Naive thymus-derived CD8-positive, alpha-beta T cell (primary cell): ENCODE measurements at places on chromosomes 5 and 9. TPM values are rescaled to one million over a fixed set of nuclear protein-coding genes. Genes with fewer than 3 reads are reported as not detected.
A peak's percentile ranks its signal among the peaks of the same experiment; 100 is the strongest.

- no peak for DNase-seq
Measured at GRCh38 chr9:111274737-111275136, 55.3 kb downstream of the OR2K2 start.

DNA sequence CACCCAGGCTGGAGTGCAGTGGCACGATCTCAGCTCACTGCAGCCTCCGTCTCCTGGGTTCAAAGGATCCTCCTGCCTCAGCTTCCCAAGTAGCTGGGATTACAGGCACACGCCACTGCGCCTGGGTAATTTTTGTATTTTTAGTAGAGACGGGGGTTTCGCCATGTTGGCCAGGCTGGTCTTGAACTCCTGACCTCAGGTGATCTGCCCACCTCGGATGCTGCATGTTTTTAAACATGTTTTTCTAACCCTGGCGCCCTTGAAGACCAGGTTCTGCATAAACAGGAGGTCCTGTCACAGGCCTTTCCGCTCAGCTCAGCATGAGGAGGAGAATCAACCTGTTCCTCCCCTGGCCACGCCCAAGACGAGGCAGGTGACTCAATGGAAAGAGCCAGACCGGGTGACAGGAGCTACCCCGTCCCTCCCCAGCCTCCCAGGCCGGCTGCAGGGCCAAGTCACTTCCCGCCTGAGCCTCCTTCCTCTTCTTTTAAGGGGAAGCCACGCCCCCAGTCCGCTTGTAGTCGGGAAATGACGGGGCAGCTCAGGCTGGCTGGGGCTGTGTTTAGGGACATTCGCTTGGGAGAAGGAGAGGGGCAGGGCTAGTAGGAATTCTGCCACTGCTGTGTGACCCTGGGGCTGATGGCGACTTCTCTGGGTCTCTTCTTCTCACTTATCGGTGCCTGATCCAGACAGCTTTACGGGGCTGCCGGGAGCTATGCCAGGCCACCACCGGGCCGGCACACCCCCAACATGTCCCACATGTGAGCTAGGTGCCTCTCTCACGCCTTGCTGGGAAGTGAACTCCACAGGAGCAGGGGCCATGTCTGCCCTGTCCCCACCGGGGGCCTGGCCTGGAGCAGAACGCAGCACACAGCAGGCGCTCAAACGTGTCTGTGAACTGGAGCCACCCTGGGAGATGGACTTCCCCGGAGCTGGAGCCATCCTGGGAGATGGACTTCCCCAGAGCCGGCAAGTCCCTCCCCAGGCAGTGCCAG is 6.1 kb downstream of the NOTCH1 start:
- peak; percentile 84 for DNase-seq

DNA sequence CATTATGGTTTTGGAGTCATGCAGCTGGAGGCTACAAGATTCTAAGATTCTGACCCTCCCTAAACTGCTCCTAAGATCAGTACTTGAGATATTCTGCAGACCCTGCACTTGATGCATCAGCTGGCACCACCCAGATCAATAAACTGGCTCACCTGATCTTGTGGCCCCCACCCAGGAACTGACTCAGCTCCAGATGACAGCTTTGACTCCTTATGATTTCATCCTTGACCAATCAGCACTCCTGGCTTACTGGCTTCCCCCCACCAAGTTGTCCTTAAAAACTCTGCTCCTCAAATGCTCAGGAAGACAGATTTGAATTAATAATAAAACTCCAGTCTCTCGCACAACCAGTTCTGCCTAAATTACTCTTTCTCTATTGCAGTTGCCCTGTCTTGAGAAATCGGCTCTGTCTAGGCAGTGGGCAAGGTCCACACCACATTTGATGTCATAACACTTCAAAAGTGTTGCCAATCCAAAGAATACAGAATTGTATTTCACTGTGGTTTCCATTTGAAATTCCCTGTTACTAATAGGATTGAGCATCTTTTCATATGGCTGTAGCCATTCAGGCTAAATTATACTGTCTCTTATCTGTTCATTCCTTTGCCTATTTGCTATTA is 14.8 kb upstream of the SLC30A5 start:
- no peak for DNase-seq

DNA sequence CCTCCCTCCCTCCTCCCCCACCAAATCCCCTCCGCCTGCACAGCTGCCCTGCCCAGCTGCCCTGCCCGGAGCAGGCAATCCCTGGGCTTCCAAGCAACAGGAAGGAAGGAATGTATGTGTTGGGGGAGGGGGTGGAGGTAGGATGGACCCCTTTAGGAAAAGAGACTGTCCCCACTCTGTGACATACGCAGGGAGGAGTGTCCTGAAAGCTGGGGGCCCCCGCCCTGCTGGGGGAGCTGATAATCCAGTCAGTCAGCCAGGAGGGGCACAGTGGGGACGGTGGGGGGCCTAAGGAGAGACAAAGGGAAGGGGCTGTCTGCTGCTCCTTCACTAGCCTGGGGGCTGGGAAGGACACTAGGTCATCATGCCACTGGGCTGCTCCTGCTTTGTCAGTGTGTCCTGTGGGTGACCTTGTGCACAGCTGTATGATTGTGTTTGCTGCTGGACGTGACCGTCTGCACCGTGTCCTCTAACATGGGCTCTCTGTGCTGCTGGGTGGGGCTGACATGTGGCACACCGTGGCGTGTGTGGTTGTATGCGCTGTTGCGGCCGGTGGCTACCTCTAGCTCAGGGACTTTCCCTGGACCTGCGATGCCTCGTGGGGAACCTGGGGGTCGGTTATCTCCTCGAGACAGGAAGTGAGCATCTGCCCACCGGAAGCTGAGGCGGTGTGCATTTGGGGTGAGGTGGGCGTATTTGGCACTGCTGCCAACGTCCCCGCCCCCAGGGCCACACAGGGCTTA is 3.0 kb downstream of the N4BP3 start:
- DNase-seq: peak; percentile 69

GRCh38 chr5:12385095-12385494 is 480.8 kb upstream of the CTNND2 start:
- DNase-seq: no peak

DNA sequence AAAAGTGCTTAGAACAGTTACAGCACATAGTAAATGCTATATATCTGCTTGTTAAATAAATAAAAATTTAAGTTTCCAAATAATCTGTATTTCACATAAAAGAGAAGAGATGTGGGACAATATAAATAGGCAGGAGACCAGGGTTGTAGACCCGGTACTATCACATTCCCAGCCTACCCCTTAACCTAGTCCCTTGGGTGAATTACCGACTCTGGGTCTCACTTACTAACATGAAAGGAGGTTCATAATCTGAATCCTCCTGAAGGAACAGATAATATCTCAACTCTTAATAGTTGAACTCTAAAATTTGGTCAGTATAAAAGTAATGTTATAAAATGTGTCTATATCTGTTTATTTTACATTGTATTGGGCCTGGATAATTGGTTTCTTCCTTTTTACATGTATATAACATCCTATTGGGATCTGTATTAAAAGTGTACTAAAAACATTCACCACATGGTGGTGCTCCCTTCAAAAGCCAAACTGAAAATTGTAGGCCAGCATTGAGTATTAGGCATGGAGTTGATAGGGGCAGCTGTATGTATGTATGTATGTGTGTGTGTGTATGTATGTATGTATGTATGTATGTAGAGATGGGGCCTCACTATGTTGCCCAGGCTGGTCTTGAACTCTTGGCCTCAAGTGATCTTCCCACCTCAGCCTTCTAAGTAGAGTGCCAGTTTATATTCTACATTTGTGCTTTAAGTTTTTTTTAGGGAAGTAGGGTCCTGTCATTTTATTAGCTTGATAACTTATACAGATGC is 64.2 kb upstream of the ABL1 start:
- DNase-seq: peak; percentile 22

DNA sequence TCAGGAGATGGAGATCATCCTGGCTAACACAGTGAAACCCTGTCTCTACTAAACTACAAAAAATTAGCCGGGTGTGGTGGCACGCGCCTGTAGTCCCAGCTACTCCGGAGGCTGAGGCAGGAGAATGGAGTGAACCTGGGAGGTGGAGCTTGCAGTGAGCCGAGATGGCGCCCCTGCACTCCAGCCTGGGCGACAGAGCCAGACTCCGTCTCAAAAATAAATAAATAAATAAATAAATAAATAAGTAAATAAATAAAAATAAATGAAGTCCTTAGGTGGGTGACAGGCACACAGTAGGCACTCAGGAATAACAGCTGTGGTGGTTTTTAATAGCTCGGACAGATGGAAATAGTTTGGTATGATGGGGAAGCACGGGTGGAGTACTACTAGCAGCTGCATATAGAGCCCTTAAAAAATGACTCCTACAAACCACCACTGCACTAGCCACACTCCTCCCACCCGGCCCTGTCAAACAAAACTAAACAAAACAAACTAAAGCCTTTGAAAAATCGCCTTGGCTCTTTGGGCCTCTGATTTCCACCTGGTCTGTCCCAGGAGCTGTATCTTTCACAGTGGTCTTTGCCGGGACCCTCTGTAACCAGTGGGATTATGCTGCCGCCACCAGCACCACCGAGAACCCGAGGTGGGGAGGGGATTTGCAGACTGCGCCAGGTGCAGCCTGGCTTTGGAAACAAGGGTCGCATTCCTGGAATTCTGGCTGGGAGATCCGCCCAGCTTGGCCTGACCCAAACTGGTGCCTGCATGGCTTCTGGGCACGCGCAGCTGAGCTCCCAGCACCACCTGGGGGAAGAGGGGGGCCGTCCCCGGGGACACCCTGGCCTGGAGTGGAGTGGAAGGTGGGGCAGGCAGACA is 5.1 kb upstream of the WDR5 start:
- DNase-seq: no peak

DNA sequence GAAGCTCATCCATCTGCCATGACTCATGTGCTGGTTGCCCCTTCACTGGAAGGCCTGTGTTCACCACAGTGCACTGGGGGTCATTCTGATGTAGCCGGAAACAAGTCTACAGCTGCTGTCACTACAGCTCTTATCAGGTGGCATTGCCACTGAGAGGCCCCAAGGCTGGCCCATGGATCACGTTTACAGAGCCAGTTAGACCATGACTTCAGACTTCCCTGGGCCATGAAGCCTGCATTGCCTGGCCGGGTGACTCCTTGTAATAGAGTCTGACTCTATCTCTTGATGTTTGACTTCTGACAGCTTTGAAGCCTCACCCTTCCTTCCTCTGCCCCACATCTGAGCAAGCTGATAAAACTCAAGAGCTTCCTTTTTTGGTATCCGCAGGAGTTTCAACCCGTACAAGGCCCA is 473.5 kb upstream of the DAP start:
- no peak for DNase-seq

DNA sequence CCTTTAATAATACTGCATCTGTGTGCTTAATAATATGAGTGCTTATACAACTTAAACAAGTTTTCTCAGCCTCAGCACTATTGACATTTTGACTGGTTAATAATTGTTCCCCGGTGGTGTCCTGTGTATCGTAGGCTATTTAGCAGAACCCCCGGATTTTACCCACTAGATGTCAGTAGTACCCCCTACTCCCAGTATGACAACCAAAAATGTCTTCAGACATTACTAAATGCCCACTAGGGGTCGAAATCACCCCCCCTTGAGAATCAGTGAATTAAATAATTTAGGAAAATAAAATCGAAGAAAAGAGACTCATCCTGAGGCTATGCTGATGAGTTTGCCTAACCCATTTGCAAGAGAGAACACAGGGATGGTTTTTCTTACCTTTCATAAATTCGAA is 166.3 kb downstream of the ATP10B start:
- no peak for DNase-seq

DNA sequence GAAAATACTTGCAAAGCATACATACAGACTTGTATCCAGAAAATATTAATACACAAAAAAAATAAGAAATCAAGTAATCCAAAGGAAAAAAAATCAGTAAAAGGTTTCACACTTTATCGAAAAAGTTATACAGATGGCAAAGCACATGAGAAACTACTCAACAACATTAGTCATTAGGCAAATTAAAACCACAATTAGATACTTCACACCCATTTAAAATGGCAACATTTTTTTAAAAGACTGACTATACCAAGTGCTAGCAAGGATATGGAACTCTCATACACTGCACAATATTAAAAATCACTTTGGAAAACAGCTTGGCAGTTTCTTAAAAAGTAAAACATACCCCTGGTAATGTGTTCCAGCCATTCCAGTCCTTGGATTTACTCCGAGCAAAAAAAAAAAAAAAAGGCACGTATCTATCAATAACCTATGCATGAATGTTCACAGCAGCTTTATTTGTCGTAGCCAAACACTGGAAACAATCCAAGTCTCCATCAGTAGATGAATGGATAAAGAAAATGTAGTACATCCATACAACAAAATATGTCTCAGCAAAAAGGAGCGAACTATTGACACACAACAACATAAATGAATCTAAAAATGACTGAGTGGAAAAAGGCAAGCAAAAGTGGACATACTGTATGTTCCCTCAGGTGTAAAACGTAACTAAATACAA is 66.0 kb downstream of the GNAQ start:
- no peak for DNase-seq

Gene CCNB1
- total RNA-seq: 3.0 TPM

Gene ADAMTS6
- 7.7 TPM for total RNA-seq

Gene TMEM174
- total RNA-seq: not detected
